ENCODE measurements at places on chromosomes 4 and X. TPM values are rescaled to one million over a fixed set of nuclear protein-coding genes. Genes with fewer than 3 reads are reported as not detected.

- H3K27ac ChIP-seq: no peak overlapping the region
- no peaks in the 10 kb centered on the region for H3K4me1 ChIP-seq
- DNase-seq: peak; percentile 31
- H3K36me3 ChIP-seq: no peaks in the 10 kb centered on the region
- H3K27me3 ChIP-seq: no peaks in the 10 kb centered on the region
Measured at GRCh38 chrX:80022363-80023031, 7.9 kb downstream of the TBX22 start.

GRCh38 chr4:3877868-3878267 lies 111.7 kb downstream of the ADRA2C start:
- no peaks in the 10 kb centered on the region for H3K36me3 ChIP-seq
- peaks cover 9% of the 10 kb centered on the region for H3K27me3 ChIP-seq
- no peak overlapping the region for H3K4me3 ChIP-seq
- DNase-seq: no peak

DNA sequence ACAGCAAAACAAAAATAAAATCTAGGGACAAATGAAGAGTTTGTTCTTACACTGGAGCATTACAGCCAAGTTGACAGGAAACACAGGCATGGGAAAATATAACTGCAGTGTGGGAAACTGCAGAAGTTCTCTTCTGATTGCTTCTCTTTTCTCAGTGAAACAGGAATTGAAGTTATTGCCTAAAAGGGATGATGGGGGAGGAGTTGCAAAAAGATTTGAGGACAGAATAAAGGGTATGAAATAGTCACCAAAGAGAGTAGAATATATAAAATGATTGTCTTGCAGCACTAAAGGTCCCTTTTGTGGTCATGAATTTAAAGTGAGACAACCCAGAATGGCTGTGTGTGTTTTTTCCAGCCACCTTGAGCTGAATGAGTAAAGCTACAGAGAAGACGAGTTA lies 103.7 kb downstream of the JADE1 start:
- no peaks in the 10 kb centered on the region for H3K36me3 ChIP-seq
- no peak for DNase-seq
- H3K27me3 ChIP-seq: no peaks in the 10 kb centered on the region
- no peaks in the 10 kb centered on the region for H3K4me1 ChIP-seq

- H3K4me1 ChIP-seq: no peaks in the 10 kb centered on the region
- no peaks in the 10 kb centered on the region for H3K36me3 ChIP-seq
- H3K27me3 ChIP-seq: no peaks in the 10 kb centered on the region
- no peak overlapping the region for H3K27ac ChIP-seq
- no peak overlapping the region for H3K4me3 ChIP-seq
Measured at GRCh38 chr4:25117274-25117673, 43.0 kb downstream of the SEPSECS start.

GRCh38 chrX:153825042-153825441 lies 5.3 kb downstream of the PDZD4 start:
- no peak overlapping the region for H3K27ac ChIP-seq
- no peaks in the 10 kb centered on the region for H3K4me1 ChIP-seq
- DNase-seq: no peak
- no peaks in the 10 kb centered on the region for H3K27me3 ChIP-seq
- no peaks in the 10 kb centered on the region for H3K36me3 ChIP-seq

DNA sequence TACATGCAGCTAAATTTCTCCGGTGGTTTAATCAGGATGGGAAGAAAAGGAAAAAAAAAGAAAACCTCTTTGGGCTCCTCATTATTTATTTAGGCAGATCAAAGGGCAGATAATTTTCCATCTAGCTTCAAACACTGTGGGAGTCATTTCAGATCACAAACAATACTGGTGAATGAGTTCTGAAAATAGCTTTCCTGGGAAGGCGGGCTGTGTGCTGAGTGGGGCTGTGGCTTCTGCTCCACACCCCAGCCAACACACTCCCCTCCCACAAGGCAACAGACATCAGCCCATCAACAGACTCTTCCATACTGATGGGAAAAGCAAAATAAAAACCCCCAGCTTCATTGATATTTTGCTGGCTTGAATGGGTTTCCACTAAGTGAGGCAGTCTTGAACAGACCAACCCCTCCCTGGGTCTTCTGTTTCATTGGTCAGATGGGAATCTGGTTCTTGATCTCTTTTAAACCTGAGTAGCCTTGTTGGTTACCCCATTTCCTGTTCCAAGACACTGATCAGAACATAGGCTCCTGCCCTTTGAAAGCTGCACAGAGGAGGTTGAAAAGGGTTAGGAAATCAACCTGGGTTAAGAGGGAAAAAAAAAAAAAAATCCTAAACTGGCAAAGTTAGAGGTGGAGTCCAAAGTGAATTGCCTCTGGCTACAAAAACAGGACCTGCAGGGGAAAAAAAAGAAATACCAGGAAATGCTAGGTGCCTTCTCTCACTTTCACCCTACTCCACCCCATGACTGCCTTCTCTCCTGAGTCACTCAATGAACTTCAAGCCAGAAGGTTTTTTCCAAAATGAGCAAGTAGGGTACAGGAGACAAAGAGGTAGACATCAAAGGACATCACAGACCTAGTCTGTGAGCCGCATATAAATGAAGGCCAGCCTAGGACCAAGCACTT lies 20.0 kb downstream of the AMOT start:
- DNase-seq: no peak
- H3K36me3 ChIP-seq: no peaks in the 10 kb centered on the region
- H3K27ac ChIP-seq: no peak overlapping the region
- peaks cover 11% of the 10 kb centered on the region for H3K4me1 ChIP-seq
- H3K27me3 ChIP-seq: peaks cover 5% of the 10 kb centered on the region

DNA sequence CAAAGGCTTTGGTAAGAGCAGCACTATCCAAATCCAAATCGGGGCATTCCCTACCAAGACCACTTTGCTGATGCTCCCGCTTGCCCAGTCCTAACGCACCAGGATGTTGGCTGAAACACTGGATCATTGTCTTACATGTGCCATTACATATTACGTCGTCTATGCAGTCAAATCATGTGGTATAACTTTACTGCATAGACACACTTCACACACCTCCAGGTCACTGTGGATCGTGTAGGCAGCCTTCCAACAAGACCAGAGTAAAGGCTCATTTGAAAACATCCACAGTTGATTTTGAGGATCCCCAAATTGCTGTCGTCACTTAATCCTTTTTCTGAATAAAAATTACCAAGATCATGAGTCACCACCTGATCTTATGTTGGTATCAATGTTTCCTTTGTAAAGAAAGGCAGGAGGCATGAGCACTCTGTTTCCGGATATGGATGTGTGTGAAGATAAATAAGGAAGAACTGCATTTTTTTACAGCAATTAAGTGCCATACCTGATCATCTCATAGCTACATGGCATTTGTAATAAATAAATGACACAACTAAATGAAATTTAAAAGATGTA lies 18.5 kb downstream of the TENM3 start:
- H3K27ac ChIP-seq: no peak overlapping the region
- no peaks in the 10 kb centered on the region for H3K36me3 ChIP-seq
- H3K4me3 ChIP-seq: no peak overlapping the region
- H3K27me3 ChIP-seq: no peaks in the 10 kb centered on the region
- DNase-seq: no peak
- no peaks in the 10 kb centered on the region for H3K4me1 ChIP-seq

DNA sequence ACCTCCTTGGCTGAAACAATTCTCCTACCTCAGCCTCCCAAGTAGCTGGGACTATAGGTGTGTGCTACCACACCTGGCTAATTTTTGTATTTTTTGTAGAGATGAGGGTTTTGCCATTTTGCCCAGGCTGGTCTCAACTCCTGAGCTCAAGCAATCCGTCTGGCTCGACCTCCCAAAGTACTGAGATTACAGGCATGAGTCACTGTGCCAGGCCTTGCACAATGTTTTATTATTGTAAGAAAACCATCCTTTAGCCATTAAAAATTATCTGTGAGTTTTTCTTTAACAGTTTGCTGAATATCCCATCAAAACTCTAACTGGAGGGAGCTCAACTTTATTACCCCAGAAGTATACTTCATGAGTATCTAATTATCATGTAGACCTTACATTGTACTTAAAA lies 900.3 kb downstream of the PCDH7 start:
- no peak for DNase-seq
- H3K4me1 ChIP-seq: no peaks in the 10 kb centered on the region
- no peak overlapping the region for H3K27ac ChIP-seq
- no peaks in the 10 kb centered on the region for H3K36me3 ChIP-seq
- no peak overlapping the region for H3K4me3 ChIP-seq

Gene BEX5
- 42.4 TPM for polyA plus RNA-seq

Gene HDAC6
- 123 TPM for polyA plus RNA-seq

Gene USP17L29
- not detected for polyA plus RNA-seq

Gene BCLAF3
- 3.1 TPM for polyA plus RNA-seq
